Occipital lobe (tissue), 3 donors: ENCODE measurements at places on chromosomes 7 and 10.

GRCh38 chr7:66036788-66037187 is 38.8 kb upstream of the ASL start:
- DNase-seq: no peak

GRCh38 chr10:283916-284356 is 148.7 kb downstream of the ZMYND11 start:
- no peak for DNase-seq

GRCh38 chr10:69684020-69684980 is 54.3 kb downstream of the FAM241B start:
- no peak for DNase-seq

GRCh38 chr7:22586786-22587140 is 86.8 kb upstream of the STEAP1B start:
- no peak for DNase-seq

- no peak for DNase-seq
Measured at GRCh38 chr7:124515106-124515830, 250.3 kb downstream of the GPR37 start.

- no peak for DNase-seq
Measured at GRCh38 chr7:8254667-8255066, 7.3 kb downstream of the ICA1 start.

- DNase-seq: no peak
Measured at GRCh38 chr10:85787881-85788280, 578.7 kb downstream of the GRID1 start.

DNA sequence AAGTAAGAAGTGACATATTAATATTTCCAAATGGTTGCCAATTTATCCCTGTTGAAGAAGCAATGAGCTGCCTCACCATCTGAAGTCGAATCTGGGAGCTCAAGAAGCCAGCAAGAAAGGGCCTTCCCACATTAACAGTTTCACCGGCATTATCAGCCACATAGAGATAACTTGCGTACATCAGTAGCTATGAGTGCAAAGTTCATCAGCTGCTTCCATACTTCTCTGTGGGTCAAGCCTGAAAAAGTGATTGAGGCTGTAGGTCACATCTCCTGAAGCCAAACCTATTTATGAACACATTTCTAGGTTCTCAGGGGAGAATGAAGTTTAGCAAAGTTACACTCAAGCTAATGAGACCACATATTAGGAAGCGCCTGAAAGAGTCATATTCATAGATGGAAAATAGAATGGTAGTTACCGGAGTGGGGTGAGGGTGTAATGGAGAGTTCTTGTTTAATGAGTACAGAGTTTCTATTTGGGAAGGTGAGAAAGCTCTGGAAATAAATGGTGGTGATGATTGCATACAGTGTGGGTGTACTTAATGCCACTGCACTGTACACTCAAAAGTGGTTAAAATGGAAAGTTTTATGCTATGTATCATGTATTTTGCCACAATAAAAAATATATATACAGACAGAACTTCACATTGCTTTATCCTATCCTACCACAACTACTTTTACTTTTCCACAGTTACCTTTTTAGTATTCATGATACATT is 189.3 kb upstream of the SP4 start:
- no peak for DNase-seq

- no peak for DNase-seq
Measured at GRCh38 chr10:31484431-31485135, 165.6 kb downstream of the ZEB1 start.

DNA sequence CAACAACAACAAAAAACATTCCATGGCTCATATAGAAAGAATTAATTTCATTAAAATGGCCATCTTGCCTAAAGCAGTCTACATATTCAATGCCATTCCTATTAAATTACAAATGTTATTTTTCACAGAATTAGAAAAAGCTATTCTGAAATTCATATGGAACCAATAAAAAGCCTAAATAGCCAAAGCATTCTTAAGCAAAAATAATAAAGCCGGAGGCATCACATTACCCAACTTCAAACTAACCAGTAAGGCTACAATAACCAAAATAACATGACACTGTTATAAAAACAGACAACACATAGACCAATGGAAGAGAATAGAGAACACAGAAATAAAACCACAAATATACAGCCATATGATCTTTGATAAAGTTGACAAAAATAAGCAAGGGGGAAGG is 330.4 kb downstream of the KIF20B start:
- no peak for DNase-seq

DNA sequence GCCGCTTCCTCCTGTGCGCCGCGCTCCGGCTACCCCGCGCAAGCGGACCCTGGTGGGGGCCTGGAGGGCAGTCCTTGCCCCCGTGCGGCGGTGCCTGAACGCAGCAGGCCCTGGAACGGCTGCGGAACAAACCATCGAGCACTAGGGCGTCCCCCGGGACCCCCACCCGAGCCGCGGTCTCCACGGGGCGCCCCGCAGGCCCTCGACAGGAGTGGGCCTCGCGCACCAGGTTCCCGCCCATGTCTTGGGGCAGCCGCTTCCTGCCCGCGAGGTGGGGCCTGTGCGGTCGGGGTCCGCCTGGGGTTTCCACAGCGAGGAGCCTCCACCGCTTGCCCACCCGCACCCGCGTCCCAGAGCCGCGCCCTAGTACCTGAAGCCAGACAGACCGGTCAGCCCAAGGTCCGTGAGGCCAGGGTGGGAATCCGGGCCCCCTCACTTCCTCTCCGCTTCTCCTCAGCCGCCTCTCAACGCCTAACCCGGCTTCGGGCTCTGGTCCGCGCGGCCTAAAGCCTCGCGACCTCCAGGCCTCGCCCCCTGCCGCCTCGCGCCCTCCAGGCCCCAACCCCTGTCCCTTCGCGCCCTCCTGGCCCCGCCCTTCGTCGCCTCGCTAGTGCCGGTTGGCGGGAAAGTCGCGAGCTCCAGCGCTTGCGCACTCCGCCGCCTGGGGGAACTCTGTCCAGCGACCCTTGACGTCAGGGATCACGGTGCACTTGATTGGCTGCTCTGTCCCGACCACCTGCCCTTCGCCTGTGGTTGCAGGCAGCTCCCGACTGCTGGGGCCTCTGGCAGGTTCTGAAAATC is 7.0 kb upstream of the GBX1 start:
- DNase-seq: no peak

DNA sequence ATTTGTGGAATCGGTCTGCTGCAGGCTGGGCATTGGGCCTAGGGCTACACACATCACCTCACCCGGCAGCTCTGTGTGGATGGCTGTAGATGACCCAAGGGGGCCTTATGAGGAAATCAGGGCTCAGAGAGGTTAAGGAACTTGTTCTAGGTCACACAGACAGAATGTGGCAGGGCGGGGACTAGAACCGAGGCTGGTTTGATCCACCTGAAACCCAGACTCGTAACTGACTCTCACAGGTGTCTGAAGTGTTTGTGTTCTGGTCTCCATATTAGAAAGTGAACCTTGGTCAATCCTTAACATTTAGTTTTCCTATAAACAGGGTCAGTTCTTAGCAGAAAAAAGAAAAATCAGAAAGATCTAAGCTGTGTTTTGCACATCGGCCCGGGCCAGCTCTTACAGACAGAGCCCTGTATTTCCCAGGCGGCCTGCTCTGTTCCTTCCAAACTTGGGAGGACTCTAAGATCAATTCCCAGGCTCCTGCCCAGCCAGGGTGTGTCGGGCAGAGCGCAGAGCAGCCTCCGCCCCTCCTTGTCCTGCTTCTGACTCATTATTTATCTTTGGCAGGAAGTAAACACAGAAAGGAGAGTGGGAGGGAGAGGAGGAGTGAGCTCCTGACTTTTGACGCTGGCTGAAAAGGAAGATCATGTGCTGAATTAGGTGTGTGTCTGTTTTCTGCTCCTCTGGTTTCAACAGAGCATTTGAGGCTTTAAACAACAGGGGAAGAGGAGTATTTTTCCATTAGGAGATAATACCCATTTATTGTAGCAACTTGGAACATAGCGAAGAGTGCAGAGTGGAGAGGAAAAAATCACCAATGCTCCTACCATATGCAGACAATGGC is 74.1 kb downstream of the TACC2 start:
- DNase-seq: peak; percentile 7

- no peak for DNase-seq
Measured at GRCh38 chr10:32234471-32234870, 112.5 kb downstream of the EPC1 start.

GRCh38 chr10:113626809-113627355 is 37.0 kb downstream of the NRAP start:
- DNase-seq: no peak

GRCh38 chr7:66953044-66953427 is 32.0 kb downstream of the TMEM248 start:
- DNase-seq: no peak

GRCh38 chr7:3486841-3487240 is 185.8 kb downstream of the SDK1 start:
- no peak for DNase-seq

- no peak for DNase-seq
Measured at GRCh38 chr7:157904866-157905570, 568.2 kb downstream of the DNAJB6 start.
